ENCODE measurements at places on chromosomes 6 and 20.

- DNase-seq, result no peak
These were observed 230.8 kb downstream of the BCAS1 start for GRCh38 chr20:53839423-53840176.

- no peak for DNase-seq
These were observed 46.9 kb upstream of the ARMC2 start for GRCh38 chr6:108801366-108801765.

DNA sequence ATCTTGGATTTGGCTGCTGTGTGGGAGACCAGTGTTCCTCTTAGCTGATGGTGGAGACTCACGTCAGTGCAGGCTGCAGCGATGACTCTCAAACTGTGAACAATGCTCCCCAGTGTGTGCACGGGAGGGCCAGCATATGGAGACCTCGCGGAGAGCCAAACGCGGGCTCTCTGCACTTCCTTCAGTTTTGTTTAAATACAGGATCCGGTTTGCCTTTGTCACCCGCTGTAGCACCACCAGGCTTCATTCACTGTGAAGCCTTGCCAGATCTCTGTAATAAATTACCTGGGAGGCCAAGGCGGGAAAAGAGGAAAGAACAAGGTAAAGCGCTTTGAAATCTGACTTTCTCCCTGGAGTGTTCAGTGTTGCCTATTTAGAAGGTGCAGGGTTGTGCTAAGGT, 30.7 kb upstream of the TMEM14A start:
- no peak for DNase-seq

GRCh38 chr20:48416002-48416401, 411.8 kb downstream of the PREX1 start:
- no peak for DNase-seq

DNA sequence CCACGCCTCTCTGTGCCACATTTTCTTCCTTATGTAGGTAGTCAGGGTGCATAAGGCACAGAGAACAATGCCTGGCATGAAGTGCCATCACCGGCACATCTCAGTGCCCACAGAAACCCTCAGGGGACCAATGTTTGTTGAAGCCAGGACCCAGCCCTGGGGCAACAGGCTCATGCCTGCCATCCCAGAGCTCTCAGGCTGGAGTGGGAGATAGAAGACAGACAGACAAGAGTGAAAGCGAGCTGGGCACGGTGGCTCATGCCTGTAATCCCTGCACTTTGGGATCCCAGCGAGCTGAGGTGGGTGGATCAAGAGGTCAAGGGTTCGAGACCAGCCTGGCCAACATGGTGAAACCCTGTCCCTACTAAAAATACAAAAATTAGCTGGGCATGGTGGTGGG, 13.5 kb downstream of the EFCAB8 start:
- no peak for DNase-seq

- no peak for DNase-seq
These were observed 4.3 kb downstream of the CCDC167 start for GRCh38 chr6:37495244-37495934.

GRCh38 chr20:9660236-9660868, 146.0 kb downstream of the LAMP5 start:
- DNase-seq, result no peak

DNA sequence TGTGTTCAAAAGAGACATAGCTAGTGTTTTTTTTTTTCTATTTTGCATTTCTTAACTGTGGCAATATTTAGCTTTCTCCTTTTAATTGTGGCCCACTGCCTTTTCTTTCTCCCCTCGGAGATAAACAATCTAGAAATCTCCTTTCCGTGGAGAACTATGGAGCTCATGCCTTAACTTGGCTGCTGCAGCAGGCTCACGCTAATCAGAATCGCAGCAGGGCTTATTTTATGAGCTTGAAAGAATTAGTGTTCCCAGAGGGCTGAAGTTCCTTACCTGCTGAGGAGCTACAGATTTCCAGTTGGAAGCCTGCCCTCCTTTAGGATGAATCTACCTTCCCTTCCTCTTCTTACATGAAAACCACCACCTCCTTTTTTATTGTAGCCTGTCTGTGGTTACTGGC, 35.6 kb downstream of the CTNNBL1 start:
- DNase-seq, result no peak

DNA sequence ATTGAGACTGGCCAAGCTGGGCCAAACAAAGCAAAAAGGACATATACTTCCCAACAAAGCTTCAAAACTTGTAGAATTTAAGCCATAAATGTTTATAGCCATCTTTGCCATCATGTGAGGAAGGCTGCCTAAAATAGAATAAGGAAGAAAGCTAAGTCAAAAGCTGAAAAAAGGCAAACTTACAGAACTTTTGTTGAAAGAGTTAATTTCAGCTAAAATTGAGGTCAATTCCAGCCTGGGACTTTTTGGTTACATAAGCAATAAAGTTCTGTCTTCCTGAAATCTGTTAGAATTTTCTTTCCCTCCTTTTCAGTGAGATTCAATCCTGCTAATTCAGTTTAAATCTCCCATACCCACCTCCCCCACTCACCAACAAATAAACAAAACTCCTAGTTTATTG, 227.9 kb upstream of the MARCKS start:
- DNase-seq, result no peak

- DNase-seq, result no peak
These were observed 22.3 kb downstream of the PPP1R16B start for GRCh38 chr20:38827770-38828281.

DNA sequence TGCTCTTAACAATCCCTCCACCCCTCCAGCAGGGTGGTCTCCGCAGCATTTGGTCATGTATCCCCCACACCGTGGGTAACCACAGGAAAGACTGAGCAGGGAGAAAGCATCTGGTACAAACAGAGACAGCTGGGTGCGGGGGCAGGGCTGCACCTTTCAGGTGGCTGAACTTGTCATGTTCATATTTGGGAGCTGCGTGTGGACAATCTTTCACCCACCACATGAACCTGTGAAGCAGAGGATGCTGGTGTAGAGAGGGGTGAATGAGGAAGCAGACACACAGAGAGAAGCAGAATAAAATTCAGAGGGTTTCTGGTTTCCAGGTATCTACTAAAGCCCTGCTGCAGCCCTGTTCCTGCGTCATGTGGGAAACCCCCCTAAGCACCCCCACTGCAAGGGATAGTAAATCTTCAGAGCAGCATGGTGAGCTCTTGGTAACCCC, 8.9 kb downstream of the GFOD1 start:
- no peak for DNase-seq

DNA sequence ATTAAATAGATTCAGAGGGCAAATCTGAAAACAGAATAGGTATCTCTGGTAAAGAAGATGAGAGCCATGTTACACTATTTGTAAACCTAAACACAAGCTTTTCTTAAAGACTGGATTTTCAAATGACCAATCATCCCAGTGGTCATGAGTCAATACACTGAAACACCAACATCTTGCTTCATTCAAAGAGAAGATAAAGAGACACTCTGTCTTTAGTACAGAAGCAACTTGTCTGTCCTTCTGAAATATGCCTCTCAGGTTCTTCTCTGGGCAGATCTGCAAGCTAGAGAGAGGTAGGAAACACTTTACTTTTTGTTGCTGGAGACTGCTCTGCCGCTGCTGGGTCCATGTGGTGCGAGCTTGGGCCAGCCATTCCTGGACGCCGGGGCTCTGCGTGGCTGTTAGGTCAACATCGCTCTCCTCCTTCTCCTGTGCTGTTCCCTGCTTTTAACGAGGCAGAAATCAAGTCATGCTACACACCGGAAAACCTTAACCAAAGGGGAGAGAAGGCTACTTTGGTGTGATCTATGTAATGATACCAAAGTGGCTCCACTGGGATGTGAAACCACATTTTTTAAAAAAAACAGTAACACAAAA, 368.2 kb downstream of the SYNE1 start:
- no peak for DNase-seq

GRCh38 chr6:168105813-168106632, 27.0 kb upstream of the FRMD1 start:
- no peak for DNase-seq

DNA sequence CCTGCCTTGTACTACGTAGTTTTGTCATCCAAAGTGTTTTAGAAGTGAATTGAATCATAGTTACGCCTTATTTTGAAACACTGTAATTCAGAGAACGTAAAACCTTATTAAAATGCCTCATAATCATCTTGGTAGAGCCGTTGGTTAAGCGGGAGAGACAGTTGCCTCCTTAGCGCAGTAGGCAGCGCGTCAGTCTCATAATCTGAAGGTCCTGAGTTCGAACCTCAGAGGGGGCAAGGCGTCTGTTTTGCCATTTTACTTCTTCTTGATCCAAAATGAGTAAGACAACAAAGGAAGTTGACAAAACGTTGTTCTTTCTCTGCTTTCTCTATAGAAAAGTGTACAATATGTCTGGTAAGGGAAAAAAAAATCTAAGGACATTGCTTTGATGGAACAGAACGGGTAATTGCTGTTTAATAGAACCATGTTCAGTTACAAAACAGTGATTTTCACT, 20.7 kb upstream of the TRIM27 start:
- peak; percentile 78 for DNase-seq

DNA sequence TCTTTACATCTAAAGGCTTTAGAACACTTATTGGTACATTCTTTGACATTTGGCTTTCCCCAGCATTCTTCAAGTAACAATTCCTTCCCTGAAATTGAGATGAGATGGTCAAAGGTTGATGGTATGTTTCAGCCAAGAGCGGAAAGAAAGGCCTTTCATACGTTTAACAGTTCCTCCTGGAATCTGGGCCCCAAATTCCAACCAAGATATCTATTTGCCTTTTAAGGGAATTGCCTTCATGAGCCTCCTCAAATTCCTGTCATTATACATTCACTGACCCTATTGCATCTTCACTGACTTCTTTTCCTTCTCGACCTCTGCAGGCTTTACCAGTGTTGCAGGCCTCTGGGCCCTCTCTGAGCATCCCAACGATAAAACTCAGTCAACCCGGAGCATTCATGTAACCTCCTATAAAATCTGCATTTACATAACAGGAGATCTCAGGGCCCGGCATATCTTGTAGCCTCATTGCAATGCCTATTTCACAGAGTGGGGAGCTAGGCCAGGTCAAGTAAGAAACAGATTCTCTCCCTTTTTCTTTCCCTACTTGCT, 18.3 kb upstream of the WFDC9 start:
- no peak for DNase-seq

DNA sequence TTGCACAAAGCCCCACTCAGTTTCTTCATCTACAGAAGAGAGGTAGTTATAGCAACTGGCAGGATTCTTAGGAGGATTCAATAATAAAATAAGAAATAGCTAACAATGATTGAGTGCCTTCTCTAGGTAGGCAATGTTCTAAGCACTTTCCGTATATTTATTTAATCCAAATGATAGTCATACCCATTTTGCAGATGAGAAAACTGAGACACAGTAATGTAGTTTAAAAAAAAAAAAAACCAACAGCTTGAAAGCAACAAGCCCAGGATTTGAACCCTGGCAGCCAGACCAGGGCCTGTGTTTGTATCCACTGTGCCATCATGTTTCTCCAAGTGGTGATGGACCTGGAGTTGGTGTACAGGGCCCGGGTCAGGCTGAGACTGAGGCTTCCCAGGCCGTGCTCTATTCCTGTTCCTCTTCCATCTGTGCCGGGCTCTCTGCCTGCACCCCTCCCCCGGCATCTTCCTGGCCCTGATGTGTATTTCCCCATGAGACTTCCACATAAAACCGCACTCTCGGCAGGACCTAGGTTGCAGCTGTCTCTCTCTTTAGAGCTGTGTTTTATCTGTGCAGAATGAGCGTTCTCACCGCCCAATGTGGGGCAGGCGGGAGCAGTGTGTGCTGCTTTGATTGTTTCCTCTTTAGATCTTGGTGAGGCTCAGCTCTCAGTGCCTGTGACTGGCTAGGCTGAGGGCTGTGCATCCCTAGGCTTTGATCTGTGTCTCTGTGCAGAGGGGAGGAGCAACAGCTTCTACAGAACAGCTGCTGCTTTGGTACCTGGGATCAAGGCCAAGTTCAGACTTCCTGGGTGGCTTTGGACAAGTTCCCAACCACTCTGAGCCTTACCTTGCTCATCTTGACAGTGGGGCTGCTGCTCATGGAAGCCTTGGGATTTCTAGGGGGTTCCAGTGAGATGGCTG, 49.5 kb downstream of the TOX2 start:
- no peak for DNase-seq

DNA sequence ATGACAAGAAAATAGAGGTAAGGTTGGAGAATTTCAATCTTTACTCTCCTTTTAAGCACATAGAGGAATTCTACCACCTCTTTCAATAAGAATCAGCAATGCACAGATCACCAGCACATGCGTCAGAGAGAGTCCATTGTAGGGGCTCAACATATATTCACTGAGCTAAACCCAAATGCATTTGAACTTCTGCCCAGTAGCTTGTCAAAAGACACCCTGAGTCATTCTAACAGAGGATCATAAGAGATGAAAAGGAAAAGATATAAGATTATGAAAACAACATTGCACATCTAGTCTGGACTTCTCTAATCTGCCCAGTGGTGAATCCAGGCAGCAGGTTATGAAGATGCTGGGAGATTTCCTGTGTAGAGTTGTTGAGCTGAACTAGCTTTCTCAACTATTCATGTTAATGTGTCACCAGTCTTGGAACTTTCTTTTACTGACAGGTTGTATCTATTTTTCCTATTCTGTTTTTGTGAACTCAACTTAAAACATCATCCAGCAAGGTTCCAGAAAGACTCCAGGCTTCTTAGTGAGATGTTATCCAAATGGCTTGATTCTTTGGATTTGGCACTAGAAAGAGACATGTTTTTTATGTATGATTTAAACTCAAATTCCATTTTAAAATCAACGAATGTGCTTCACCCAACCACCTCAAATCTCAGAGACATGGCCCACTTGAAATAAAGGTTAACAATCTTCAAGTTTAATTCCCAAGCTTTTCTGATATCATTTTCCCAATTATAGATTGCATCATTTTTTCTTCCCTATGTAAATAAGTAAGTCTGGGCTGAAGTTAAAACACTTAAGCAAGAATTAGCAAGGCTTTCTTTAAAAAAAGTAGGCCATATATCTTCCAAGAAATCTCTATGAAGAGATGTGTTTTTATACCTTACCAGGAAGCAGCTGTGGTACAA, 89.3 kb downstream of the TSHZ2 start:
- no peak for DNase-seq

DNA sequence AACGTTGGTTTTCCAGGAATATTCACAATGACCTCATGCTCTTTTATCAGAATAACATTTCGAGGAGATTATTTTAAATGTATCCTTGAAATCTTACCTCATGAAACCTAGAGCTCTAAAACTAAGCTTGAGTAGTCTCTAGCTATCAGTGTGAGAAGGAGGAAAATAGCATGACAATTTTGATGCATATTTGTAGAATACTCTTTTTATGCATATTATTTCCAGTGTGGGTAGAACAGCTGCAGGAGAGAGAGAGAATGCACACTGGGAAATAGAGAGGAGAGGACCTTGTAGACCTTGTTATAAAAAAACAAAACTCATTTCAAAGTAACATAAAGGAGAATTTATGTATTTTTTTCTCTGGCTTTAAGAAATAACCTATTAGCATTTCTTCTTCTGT, 71.1 kb upstream of the VGLL2 start:
- DNase-seq, result no peak

GRCh38 chr6:113102761-113103160, 754.4 kb upstream of the MARCKS start:
- no peak for DNase-seq

DNA sequence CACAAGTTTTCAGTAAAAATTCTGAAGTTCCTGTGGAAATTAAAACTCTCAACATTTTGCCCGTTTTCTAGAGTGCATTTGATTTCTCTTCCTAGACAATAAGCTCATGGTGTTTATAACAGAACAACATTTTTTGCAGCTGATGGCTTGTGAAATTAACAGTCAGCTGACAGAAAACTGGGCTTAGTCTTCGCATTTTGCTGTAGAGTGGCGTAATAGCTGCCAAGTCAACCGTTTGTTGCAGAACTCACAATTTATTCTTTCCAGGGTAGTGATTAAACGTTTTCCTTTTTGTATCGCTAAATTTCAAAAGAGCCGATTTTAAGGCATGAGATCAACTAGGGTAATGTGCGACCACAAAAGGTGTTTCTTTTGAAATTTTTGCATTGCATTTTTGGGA, 1.4 kb downstream of the SPO11 start:
- no peak for DNase-seq

All from urinary bladder (tissue), 4 donors.